Anterior cingulate cortex (tissue), 58 donors: ENCODE measurements at places on chromosomes 1 and 21.

GRCh38 chr21:33824156-33824941 is 91.3 kb downstream of the ATP5PO start:
- no peak for DNase-seq

GRCh38 chr21:36858320-36858957 is 108.0 kb downstream of the HLCS start:
- DNase-seq: no peak

DNA sequence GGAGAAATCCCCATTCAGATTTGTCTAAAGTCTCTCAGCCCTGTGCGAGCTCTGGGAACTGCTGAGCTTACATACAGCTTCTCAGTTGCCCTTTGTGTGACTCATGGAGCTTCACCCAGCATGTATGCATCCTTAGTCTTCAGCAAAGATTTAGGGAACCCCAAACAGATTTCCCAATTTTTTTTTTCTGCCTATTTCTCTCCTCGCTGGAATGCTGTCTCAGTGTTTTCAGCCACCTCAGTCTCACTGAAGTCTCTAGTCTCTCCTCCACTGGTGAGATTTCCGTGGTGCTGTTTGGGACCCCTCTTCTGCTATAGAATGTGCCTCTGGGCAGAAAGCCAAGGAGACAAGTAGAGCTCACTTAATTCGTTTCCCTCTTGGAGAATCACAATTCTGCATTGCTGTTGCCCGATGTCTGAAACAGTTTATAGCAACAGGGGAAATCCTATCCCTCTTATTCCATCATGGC is 28.1 kb upstream of the TXLNA start:
- no peak for DNase-seq

GRCh38 chr1:81407000-81407821 is 393.5 kb upstream of the ADGRL2 start:
- no peak for DNase-seq

- DNase-seq: no peak
These were observed 210.8 kb upstream of the C1orf174 start for GRCh38 chr1:4110888-4111287.

GRCh38 chr1:63041660-63042059 is 257.7 kb downstream of the ATG4C start:
- DNase-seq: no peak
